ENCODE measurements at places on chromosomes 5 and 9.

DNA sequence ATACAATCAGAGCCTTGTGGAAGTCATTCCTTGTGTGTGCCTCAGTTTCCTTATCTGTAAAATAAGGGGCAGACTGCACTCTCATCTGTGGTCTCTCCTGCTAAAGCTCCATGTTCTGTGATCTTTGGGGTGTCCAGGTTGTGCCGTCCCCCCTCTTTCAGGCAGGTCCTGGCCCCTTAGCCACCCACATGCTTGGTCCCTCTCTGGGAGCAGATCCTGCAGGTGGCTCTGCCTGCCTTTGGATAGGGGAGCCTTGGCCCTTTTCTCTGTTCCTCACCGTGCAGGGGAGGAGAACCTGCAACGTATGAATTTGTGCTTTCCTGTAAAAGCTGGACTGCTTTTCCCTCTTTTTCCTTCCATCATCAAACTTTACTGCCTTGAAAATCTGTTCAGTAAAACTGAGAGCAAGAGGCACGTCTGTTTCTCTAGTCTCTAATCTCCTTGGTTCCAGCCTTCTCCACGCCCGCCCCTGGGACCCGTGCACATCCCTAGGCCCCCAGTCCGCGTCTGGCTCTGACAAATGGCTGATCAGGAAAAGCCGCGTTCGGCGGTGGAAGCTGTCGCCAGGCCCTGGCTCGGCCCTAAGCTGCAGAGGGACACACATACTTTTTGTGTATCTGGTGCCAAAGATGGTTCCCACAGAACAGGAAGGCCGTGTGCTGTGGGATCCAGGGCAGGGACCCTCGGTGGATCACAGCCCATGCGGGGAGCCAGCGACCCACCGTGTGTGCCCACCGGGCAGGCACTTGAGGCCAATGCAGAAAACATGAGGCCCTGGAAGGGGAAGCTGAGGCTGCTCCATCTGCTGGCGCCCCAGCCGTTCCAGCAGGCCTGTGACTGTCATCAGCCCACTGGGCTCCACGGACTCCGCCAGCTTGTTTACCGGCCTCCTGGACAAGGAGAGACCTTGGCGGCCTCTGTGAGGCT is 43.4 kb upstream of the COL5A1 start:
- DNase-seq, result no peak

GRCh38 chr9:120870206-120870605 is 6.8 kb downstream of the PHF19 start:
- DNase-seq, result no peak

DNA sequence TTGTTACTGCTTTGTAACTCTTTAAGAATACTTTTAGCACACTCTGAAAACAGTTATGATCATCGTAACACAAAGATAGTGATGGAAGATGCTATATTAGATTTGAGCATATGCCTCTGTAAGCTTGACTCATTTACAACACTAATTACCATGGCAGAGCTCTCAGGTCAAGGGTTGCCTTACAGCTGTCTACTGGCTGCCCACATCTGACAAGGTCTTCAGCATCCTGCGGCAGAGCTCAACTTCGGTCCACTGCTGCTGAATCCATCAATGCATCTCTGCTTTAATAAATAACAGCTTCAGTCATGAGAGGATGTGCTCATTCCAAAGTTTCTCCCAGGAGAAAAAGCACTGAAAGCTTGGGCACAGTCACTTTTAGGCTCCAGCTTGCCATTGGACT is 449.4 kb downstream of the RASEF start:
- no peak for DNase-seq

DNA sequence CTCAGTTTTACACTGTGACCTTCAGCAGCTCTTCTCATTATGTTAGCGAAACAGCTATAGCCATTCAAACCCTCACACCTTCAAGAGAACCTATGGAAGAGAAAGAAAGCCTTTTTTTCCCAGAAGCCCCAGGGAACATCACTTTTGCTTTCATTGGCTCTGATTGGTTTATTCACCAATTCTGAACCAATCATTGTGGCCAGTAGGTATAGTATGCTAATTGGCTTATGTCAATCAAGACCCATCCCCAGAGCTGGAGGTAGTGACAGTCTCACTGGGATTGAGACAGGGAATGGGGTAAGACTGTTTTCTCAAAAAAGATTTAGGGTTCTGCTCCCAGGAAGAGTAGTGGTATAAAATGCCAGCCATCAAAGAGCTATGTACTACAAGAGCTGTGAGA is 74.1 kb upstream of the FSD1L start:
- no peak for DNase-seq

- no peak for DNase-seq
Measured at GRCh38 chr5:144478565-144478964, 307.9 kb downstream of the KCTD16 start.

All from activated CD8-positive, alpha-beta memory T cell treated with anti-CD3 and anti-CD28 coated beads for 1 hour (primary cell).